ENCODE measurements at places on chromosomes 3 and 15. TPM values are rescaled to one million over a fixed set of nuclear protein-coding genes. Genes with fewer than 3 reads are reported as not detected.

DNA sequence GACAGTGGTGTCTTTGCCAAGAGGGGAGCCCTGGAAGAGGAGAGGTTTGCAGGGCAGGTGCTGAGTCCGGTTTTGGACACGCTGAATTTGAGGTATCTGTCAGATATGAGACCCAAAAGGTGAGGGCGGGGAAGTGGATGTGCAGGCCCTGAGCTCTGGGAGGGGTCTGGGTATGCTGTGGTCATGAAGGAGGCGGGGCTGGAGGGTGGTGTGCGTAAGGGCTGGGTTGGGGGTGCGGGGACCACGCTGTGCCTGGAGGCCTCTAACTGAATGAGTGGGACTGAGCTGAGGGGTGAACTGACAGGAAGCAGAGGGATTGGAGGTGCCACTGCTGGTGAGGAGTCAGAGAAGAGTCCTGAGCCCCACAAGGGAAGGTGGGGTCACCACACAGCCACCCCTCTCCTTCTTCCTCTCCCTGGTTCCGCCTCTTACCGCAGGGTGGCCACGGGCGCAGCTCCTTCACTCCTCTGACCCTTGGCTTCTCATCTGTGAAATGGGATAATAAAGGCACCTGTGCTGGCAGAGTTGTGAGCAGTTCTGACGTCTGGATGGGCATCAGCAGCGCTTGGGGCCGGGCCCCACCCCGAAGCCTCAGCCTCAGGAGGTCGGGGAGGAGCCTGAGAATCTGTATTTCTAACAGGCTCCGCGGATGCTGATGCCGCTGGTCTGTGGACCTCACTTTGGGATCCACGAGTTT lies 28.8 kb downstream of the PSTPIP1 start:
- no peaks in the 10 kb centered on the region for H3K27me3 ChIP-seq
- no peaks in the 10 kb centered on the region for H3K36me3 ChIP-seq
- DNase-seq: peak; percentile 28

Gene CSPG4
- 2.0 TPM for total RNA-seq

GRCh38 chr3:53269888-53270880 lies 14.4 kb upstream of the TKT start:
- no peaks in the 10 kb centered on the region for H3K36me3 ChIP-seq
- H3K27ac ChIP-seq: peak overlapping the region; percentile 59
- H3K27me3 ChIP-seq: no peaks in the 10 kb centered on the region
- no peaks in the 10 kb centered on the region for H3K4me1 ChIP-seq
- H3K4me3 ChIP-seq: no peak overlapping the region

Gene TM4SF1
- 2.2 TPM for total RNA-seq

Measured in H9 (cell line).